Nucleus accumbens (tissue), 56 donors: ENCODE measurements at places on chromosomes 13 and 19.

DNA sequence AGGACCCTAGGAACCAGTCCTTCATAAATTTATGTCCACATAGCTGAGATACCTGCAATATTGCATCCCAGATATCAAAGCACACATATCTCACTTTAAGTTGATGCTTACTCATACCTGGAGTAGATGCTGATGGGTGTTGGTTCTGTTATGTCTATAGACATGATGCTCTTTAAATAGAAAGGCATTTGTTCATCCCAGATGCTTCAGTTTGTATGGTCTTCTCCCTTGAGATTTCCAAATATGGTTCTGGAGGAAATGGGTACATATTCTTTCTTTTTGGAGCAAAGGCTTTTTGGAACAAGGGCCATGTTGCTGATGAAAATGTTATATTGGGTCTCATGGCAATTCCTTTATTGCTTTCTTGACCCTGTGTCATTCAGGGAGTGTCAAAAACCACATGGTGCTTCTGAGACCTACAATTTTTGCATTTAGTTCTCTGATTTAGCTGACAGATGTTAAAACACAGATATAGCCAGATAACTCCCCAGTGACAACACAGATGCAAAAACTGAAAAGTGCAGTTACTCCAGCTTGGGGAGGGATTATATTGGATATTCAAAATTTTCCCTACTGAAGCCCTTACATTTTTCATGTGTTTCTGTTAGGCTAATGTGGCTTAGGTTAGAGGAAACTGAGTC, 211.4 kb downstream of the KCNRG start:
- DNase-seq, result no peak

DNA sequence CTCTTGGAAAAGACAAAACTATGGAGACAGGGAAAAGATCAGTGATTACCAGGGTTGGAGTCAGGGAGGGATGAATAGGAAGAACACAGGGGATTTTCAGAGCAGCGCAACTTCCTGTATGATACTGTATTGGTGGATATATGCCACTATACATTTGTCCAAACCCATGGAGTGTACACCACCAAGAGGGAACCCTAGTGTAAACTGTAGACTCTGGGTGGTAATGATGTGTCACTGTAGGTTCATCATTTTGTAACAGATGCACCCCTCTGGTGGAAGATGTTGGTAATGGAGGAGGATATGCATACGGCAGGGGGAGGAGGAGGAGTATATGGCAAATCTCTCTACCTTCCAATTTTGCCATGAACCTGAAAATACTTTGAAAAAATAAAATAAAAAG, 68.1 kb downstream of the UFM1 start:
- no peak for DNase-seq

DNA sequence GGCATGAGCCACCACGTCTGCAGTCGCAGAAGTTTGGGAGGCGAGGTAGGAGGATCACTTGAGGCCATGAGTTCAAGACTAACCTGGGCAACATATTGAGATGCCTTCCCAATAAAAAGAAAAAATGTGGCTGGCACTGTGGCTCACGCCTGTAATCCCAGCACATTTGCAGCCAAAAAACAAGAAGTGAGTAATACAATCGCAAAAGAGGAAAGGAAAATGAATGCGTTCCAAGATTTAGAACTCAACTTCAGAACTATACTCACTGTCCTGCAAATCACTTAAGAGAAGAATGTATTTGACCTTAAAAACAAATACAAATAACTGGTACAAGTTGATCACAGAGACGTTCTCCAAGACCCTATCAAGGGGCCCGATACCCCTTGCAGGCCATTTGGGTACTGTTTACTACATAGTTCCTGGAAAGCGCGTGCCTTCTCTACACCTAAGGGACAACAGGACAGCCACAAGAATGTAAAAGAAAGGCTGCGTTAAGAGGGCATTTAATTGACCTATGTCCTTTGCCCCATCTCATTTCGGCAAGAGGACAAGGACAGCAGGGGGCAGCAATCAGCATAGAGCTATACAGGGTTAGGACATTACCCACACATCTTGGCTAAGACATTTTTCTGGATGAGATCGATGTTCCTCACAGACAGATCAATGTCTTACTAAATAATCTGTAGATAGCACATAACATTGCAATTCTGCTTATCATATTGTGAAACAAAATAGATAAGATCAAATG, 41.3 kb downstream of the FLT3 start:
- DNase-seq, result no peak

- DNase-seq, result no peak
Observed at GRCh38 chr13:113603116-113603710, 18.7 kb downstream of the TFDP1 start.

GRCh38 chr19:34847393-34847792, 74.4 kb upstream of the ZNF599 start:
- no peak for DNase-seq
